Breast epithelium (tissue), 4 donors: ENCODE measurements at places on chromosomes 12 and 14. TPM values are rescaled to one million over a fixed set of nuclear protein-coding genes. Genes with fewer than 3 reads are reported as not detected.

Gene TAS2R13
- total RNA-seq, result 3.5 TPM

Gene FSCB
- total RNA-seq, result 0.59 TPM

Gene LRP1-AS
- total RNA-seq, result not detected

Gene HOMEZ
- 12.0 TPM for total RNA-seq

Gene TEAD4
- total RNA-seq, result 2.4 TPM

Gene SCN8A
- 5.0 TPM for total RNA-seq

Gene ALG10
- total RNA-seq, result 7.5 TPM

Gene KITLG
- 18.4 TPM for total RNA-seq
